ENCODE measurements at places on chromosomes 2 and 18.
A peak's percentile ranks its signal among the peaks of the same experiment; 100 is the strongest.

DNA sequence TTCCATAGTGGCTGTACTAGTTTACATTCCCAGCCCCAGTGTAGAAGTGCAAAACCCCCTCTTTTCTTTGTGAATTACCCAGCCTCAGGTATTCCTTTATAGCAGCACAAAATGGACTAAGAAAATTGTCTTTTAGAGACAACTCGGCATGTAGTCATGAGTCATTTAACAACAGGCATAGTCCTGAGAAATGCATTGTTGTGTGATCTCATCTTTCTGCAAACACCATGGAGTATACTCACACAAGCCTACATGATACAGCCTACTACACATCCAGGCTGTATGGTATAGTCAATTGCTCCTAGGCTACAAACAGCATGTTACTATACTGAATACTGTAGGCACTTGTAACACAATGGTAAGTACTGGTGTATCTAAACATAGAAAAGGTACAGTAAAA lies 44.4 kb upstream of the MBP start:
- ATAC-seq: peak; percentile 62

- ATAC-seq: no peak
These were observed 117.1 kb upstream of the TMEFF2 start for GRCh38 chr2:192311701-192312460.

- no peak for ATAC-seq
These were observed 55.9 kb upstream of the MAP3K20 start for GRCh38 chr2:173019755-173020154.

DNA sequence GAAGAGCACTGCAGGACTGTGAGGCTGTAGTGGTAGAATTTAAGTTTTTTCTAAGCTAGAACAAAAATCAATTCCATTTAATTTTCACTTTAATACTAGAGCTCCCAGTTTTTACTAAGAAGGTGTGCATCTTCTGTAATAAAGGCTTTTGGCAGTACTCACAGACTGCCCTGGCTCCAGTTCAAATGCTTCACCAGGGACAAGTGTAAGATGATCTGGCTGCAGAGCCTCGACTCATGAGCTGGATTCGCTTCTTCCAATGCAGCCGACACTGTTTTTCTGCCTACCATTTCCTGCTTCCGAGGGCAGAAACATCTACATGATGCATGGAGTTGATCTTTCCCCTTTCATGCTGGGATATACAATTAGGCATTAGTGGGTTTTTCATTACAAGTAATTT lies 87.0 kb downstream of the FARSB start:
- ATAC-seq: no peak

- no peak for ATAC-seq
These were observed 29.0 kb upstream of the EPAS1 start for GRCh38 chr2:46268196-46268595.

- no peak for ATAC-seq
These were observed 122.9 kb downstream of the PRKRA start for GRCh38 chr2:178328037-178328436.

GRCh38 chr18:55585065-55585919 lies 2.7 kb downstream of the TCF4 start:
- no peak for ATAC-seq

GRCh38 chr18:59189746-59190145 lies 30.2 kb upstream of the GRP start:
- no peak for ATAC-seq

DNA sequence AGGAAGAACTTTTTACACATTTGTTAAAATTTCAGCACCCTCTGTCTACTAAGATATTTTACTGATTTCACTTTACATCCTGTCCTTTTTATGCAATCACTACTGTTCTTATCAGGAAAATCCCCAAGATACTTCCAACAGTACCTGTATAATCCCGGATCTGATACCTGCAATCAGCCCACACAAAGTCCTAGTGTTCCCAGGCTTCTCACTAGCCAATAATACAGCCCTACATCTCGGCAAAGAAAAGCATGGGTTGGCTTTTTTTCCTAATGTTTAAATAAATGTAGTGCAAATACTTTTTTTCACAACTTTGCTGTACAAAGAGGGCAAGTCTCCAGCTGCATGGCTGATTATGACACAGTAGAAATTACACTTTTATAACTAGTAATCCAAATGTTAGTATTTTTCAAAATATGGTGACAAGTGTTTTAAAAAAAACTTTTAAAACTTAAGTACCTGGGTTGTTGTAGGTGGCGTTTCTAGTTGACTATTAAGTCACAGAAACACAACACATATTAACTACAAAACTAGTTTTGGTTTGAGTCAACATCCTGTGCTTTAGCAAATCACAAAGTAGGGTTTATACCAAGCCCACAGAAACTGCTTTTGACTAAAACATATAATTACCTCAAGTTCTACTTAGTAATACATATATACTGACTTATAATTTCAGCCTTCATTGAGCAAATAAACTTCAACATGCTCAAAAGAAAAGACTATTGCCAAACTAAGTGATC lies 19.5 kb downstream of the CNOT11 start:
- ATAC-seq: no peak

DNA sequence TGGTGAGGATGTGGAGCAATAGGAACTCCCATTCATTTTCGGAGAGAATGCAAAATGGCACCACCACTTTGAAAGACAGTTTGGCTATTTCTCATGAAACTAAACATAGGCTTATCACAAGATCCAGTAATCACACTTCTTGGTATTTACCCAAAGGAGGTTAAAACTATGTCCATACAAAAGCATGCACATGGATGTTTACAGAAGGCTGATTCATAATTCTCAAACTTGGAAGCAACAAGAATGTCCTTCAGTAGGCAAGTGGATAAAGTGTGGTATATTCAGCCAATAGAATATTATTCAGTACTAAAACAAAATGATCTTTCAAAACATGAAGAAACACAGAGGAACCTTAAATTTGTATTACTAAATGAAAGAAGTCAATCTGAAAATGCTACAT lies 440.6 kb downstream of the FBXO15 start:
- ATAC-seq: no peak

GRCh38 chr2:120977582-120978358 lies 242.1 kb downstream of the GLI2 start:
- ATAC-seq: no peak

- ATAC-seq: peak; percentile 93
These were observed 18.8 kb downstream of the COX7A2L start for GRCh38 chr2:42342061-42342794.

Data from esophagus mucosa (tissue), 1 donor.